ENCODE measurements at places on chromosomes 7 and 10. TPM values are rescaled to one million over a fixed set of nuclear protein-coding genes. Genes with fewer than 3 reads are reported as not detected.

Gene AKR1C8
- 0.46 TPM for polyA plus RNA-seq

Gene MYPN
- 33.4 TPM for polyA plus RNA-seq

Gene OIT3
- not detected for polyA plus RNA-seq

- no peak for DNase-seq
These were observed 9.4 kb upstream of the SLC25A28 start for GRCh38 chr10:99629625-99629978.

GRCh38 chr7:46695051-46695708, 774.1 kb upstream of the IGFBP3 start:
- DNase-seq = no peak

- no peak for DNase-seq
These were observed 428.5 kb upstream of the MGMT start for GRCh38 chr10:129038522-129038921.

DNA sequence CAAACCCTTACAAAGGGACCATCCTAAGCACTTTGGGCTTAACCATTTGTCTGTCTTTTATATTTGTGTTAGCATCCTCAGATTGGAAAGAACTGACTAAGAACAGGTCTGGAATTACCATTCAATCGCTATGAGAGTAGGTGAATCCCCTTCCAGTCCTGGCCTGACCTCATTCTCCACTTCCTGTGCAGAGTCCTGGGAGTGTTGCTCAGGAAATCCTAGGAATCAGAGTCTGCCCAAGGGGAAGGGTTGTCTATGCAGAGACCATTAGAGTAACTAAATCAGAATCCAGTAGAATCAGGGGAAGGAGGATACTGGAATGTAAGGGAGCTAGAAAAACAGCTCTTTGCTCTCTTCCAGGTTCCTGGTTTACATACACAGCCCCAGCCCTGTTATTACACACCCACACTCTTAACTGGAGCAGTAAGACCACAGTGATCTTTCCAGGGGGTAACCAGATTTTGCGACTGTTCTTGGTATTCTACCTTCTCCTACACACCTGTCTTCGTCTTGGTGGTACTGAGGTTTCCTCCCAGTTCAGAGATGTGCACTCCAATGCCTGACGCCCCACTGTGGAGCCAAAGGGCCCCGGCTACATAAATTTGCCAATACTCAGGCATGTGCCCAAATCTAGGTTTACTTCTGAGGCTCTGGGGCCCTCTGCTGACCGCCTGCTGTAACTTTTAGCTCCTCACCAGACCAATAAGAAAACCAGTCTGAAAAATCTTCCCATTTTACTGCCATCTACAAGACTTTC, 103.7 kb downstream of the RNF216 start:
- DNase-seq = peak; percentile 64

DNA sequence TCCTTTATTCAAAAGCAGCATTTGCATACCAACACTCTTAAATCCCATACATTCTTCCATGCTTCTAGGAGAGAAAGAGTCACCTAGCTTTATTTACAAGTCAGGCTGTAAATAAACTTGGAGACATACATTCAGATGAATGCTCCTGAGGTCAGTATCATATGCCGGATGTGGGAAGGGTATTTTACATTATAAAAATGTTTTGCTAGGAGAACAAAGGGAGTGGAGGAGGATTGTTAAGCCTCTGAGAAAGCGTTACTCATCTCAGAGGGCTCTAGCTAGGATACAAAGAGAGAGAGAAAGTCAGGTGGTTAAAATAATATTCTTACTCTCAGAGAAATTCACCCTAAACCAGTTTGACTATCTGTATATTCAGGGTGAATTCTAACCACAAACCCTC, 300.9 kb upstream of the NPSR1 start:
- no peak for DNase-seq

DNA sequence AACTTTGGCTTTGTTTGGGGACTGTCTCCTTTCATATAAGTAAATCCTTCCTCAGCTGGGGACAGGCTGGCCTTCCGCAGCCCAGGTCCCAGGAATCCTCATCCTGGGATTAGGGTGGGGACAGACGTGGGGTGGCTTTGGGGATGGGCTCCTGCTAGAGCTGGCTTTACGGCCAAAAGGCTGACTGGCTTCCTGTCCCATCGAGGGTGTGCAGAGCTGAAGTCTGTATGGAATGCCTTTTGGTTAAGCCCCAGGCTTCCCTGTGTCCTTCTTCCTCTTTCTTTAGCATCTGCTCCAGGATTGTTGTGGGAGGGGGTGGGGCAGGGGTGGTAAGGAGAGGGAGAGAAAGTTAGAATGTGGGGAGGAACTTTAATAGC, 59.4 kb upstream of the AQP1 start:
- DNase-seq = no peak

DNA sequence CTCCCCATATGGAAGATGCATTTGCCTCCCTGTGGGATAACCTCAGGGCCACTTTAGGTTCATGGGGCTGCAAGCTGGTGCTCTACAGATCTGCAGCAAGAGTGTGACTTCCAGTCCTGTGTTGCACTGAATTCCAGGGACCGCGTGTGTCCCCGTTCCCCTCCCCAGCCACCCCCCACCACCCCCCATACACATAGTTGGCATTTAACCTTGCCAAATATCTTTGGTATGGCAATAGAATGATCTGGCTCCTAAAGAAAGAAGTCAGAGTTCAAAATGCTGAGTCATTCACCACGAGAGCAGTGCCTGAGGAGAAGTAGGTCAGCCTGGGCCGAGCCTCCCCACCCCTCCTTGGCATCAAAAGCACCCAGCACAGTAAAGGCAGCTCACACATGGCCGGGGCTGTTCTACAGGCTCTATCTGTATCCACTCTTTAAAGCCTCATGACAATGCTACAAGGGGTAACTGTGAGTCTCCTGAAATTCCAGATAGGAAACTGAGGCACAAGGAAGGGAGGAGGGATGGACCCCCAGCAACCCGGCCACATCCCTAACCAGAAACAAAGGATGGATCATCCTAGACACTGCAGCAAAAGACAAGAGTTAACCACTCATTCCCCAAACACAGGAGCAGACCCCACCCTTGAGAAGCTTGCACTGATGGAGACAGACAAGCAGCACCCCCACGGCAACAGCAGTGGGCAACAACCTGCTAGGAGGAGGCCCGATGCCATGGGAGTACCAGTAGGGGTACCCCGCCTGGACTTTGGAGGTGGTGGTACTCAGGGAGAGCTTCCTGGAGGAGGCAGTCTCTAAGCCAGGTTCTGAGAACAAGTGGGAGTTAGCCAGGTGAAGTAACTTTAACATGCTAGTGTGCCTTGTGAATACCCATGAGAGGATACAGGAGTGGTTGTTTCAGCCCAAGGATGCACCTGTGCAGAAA, 70.3 kb upstream of the NANOS1 start:
- DNase-seq = peak; percentile 73

GRCh38 chr7:115441033-115441432, 519.1 kb downstream of the MDFIC start:
- no peak for DNase-seq

DNA sequence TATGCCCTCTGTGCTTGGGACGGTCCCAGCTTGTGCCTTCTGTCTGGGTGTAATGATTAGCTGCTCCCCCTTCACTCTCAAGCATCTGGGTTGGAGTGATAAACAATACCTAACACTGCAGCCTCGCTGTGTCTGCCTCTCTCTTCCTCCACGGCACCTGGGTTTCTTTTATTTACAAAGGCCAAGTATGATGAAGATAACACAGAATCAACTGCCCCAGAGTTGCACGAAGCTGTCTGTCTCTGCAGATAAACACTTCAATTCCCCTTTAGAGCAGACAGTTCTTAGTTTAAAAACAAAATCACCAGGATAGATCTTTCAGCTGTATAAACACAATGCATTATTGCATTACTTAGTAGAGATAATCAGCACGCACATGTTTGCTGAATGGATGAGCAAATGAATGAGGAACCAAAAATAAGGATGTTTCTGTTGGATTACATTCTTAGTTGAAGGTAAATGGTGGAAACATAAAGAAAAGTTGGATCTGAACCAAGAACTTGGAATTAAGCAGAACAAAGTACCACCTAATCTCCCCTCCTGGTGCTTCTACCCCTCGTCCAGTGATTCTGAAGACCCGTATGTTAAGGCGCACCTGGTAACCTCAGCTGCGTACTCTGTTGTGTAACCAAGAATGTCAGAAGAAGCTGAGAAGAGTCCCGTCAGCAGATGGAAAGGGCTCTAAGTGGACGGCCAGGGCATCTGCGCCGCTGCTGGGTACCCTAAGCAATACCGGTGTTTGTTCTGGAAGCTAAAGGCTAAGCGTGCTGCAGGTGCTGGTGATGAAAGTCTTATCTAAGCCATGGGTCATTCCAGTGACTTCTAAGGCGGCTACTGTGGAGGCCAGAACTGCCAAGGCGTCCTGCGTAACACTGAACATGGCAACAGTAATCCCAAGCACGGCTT, 26.6 kb downstream of the INSIG1 start:
- DNase-seq = no peak

- no peak for DNase-seq
These were observed 141.2 kb downstream of the NRF1 start for GRCh38 chr7:129752760-129753159.

- DNase-seq = peak; percentile 43
These were observed 179.3 kb downstream of the PFKFB3 start for GRCh38 chr10:6382081-6382480.

DNA sequence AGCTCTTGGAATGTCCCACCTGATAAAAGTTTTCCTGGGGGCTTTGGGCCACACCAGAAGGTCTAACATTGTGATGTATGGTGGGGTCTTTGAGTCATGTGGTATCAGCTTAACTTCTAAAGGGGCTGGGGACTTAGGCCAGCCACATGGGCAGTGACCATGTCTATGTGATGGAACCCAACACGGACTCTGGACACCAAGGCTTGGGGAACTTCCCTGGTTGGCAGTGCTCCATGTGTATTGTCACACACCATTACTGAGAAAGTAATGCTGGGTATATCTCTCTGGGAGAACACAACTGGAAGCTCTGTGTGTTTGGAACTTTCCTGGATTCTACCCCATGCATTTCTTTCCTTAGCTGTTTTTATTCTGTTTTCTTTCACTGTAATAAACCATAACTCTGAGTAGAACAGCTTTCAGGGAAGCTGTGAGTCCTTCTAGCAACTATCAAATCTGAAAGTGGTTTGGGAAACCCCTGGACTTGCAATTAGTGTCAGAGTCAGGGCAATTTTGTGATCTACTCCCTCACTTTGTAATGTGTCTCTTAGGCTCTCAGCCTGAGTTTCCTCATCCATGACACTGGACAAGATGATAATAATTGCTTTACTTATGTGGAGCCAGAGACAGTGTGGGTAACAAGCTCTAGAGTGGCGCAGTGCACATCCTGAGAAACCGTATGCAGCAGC, 28.4 kb upstream of the AGK start:
- no peak for DNase-seq

DNA sequence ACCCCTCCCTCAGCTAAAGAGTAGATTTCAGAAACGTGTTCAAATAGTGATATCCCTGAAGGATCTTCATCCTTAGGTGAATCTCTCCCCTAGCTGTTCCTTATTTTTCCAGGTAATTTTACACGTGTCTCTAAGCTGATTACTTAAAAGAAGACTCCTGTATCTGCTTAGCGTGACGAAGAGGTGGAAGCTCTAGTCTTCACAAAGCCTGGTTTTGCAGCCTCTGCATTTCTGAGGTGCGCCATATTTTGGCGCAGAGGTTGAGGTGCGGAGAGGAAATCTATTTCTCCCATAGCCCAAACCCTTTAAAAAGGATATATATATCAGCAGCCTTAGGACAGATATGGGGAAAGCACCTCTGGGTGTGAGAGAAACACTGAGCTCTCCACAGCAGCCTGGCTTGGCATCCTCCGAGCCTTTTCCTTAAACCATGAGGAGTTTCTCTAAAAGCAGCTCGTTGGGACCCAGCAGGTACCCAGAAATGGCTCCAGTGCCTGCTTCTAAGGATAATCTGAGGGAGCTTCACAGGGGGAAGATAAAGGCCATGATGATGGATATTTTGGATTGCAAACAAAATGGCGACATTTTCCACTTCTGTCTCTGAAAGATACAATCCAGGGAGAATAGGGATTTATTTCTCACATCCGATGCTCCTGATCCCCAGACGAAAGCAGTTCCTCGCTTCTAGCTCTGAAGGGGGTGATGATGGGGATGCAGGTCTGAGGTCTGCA, 3.0 kb upstream of the HOXA2 start:
- DNase-seq = no peak

DNA sequence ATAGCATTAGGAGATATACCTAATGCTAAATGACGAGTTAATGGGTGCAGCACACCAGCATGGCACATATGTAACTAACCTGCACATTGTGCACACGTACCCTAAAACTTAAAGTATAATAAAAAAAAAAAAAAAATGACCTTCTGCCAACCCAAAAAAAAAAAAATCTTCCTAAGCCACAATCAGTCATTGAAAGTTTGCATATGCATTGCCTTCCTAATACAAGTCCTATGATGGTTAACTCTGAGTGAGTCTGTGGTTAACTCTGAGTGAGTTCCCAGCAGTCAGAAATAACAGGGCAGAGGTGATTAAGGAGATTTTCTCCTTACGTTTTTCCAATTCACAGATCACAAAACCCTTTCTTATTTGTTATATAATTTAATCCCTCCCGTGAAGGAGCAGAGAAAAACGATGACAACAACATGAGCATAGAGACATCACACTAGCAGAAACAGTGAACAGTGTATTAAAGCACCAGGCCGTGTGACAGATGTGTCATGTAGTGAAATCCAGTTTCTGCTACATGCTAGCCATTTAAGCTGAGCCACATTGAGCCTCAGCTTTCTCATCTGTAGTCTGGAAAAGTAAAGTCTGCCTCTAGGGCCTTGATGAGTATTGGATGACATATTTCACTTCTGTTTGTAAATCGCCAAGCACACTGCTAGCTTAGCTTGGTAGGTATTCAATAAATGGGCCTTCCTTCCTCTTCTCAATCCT, 7.4 kb upstream of the RNF148 start:
- DNase-seq = no peak

- DNase-seq = peak; percentile 15
These were observed 7.3 kb upstream of the KLHDC10 start for GRCh38 chr7:130063036-130063435.

GRCh38 chr10:88991161-88991898, 732 bp downstream of the FAS start:
- DNase-seq = peak; percentile 84

DNA sequence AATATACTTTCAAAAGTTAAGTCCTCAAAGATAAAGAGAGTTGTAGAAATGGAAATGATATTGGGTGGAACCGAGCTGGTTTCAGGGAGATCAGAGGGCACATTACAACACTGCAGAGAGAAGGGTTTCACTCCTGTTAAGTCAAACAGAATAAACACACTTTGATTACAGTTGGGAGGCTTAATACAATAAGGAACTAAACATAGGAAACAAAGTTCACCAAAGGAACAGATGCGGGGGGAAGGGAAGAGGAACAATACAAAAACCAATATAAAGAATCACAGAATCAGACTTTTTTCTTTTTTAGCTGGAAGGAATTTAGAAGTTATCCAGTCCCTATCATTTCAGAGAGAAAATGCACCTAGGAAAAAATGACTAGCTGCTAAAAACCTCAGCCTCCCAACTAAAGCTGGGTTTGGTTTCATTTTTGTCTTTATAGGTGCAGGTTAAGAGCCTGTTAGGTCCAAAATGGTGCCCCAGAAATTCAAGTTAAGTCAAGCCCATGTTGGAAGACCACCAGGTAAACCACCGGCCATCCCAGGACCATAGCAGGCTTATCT, 81.9 kb downstream of the DNMBP start:
- no peak for DNase-seq
